ENCODE measurements at places on chromosomes 6 and 20.

- DNase-seq, result no peak
Observed at GRCh38 chr6:154314084-154314483, 42.5 kb downstream of the IPCEF1 start.

DNA sequence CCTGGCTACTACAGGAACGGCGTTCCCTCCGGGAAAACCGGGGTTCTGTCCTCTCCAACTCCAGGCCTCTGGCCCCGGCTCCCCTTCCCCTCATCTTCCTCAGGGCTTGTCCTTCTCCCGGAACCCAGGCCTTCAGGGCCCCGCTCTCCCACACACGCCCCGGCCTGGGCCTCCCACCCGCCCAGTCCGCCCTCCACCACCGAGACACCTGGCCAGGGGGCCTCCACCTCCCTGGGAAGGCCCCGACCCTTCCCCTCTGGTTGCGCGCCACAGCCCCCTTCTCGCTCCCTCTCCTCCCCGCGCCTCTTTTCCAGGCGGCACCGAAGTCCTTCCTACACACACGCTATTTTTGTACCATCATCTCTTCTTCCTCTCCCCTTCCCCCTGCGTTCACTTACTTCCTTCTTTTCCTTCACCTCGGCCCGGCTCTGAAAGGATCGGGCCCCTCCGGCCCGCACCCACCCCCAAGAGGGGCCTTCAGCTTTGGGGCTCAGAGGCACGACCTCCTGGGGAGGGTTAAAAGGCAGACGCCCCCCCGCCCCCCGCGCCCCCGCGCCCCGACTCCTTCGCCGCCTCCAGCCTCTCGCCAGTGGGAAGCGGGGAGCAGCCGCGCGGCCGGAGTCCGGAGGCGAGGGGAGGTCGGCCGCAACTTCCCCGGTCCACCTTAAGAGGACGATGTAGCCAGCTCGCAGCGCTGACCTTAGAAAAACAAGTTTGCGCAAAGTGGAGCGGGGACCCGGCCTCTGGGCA, 1.3 kb upstream of the SIRPA start:
- no peak for DNase-seq

- no peak for DNase-seq
Observed at GRCh38 chr20:12594410-12595088, 414.2 kb upstream of the SPTLC3 start.

DNA sequence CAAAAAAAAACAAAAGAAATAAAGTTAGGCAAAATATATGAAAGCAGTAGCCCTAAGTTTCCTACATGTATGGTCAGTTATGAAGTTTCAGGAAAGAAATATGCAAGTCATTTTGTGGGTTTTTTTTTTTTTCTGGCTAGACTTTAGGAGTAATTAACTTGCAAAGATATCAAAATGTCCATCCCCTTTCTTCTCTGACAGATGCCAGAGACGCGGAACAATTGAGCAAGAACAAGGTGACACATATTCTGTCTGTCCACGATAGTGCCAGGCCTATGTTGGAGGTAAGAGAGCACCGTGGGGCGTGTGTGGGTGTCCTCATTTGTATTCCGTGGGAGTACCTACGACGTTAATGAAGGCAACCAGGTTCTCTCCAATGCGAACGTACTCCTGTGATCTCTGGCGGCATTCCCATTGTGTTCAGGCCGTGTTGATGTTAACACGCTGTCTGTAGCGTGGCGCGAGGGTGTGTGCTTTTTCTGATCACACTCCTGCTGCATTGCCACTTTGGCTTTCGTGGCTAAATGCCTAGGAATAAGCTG, 19.5 kb downstream of the DUSP22 start:
- no peak for DNase-seq
